Pancreas (tissue), 10 donors: ENCODE measurements at places on chromosomes 7 and 10. TPM values are rescaled to one million over a fixed set of nuclear protein-coding genes. Genes with fewer than 3 reads are reported as not detected.

PTF1A gene
- polyA plus RNA-seq, result 16.8 TPM

PKD1L1 gene
- 0.54 TPM for polyA plus RNA-seq

CPED1 gene
- polyA plus RNA-seq, result 0.61 TPM

GRCh38 chr7:135939261-135939812 is 37.8 kb downstream of the MTPN start:
- no peaks in the 10 kb centered on the region for H3K27me3 ChIP-seq
- no peaks in the 10 kb centered on the region for H3K36me3 ChIP-seq
- no peak overlapping the region for H3K27ac ChIP-seq
- no peak for DNase-seq
- H3K4me1 ChIP-seq, result peaks cover 16% of the 10 kb centered on the region

DNA sequence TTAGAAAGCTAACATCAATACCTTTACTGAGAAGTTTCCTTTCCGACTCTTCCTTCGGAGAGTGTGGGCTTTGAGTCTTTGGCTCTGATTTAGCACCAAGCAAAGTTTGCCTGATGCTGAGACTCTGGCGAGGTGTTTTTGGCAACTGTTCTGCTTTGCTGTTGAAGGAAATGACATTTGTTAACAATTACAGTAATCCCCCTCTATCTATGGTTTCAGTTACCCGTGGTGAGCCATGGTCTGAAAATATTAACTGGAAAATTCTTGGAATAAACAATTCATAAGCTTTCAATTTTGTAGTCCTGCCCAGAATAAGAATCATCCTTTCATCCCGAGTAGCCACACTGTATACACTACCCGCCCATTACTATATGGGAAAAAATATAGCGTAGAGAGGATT is 126.3 kb downstream of the ARHGAP21 start:
- no peak for DNase-seq
- no peaks in the 10 kb centered on the region for H3K36me3 ChIP-seq
- H3K4me1 ChIP-seq, result no peaks in the 10 kb centered on the region
- H3K4me3 ChIP-seq, result no peak overlapping the region
- no peak overlapping the region for H3K27ac ChIP-seq
